ENCODE measurements at places on chromosomes 12 and 14.

GRCh38 chr12:127881371-127882140, 385.4 kb upstream of the TMEM132C start:
- no peak for DNase-seq

DNA sequence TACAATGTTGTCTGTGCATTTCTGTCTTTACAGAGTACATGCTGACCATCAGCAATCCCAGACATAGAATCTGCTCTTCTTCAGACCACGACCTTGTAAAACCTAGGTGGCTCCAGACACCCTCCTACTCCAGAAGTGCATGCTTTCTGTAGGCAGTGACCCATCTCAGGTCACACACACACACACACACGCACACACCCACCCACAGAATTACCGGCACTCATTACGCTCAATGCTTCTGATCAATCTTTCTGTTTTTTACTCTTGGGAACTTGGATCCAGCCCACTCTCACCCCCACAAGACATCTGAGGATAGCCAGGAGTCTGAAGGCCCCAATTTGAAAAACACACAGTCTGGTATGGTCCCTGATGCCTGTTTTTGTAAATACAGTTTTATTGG, 7.5 kb upstream of the TSPAN9 start:
- DNase-seq: no peak

- no peak for DNase-seq
Measured at GRCh38 chr14:50121486-50121885, 5.1 kb upstream of the VCPKMT start.

- DNase-seq: no peak
Measured at GRCh38 chr14:103521951-103522563, 573 bp downstream of the CKB start.
